Renal cortical epithelial cell (primary cell): ENCODE measurements at places on chromosomes 4 and X. TPM values are rescaled to one million over a fixed set of nuclear protein-coding genes. Genes with fewer than 3 reads are reported as not detected.

The RBMX2 gene
- total RNA-seq, result 18.5 and 19.6 TPM in 2 replicates

The CT45A3 gene
- not detected in 2 replicates for total RNA-seq

The FAM9C gene
- total RNA-seq, result not detected in 2 replicates

The GUCY1B1 gene
- total RNA-seq, result 8.2 and 54.1 TPM in 2 replicates

The IGFBP7 gene
- total RNA-seq, result 1,261 and 4,753 TPM in 2 replicates

The FDCSP gene
- not detected in 2 replicates for total RNA-seq

The CLIC2 gene
- total RNA-seq, result 0.35 and 0.52 TPM in 2 replicates
